ENCODE measurements at places on chromosomes 7 and 10.

- DNase-seq, result no peak
Measured at GRCh38 chr7:84149573-84149972, 45.0 kb downstream of the SEMA3A start.

DNA sequence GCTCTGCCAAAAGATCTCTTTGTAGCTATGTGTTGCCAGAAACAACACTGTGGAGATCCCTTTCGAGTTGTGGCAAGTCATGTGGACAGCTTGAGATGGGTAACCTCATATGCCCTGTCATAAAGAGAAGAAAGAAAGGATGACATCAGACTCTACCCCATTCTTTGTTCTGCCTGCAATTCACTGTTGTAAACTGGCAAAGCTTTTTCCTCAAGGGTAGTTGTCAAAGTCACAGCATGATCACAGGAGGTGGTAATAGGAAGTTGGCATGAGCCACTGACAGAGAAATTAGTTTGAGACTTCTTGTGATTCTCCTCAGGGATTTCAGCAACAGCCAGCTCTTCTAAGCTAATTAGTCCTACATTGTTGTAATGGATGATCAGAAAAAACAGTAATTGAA, 19.4 kb upstream of the MINDY3 start:
- no peak for DNase-seq

GRCh38 chr10:97013568-97013967, 172.2 kb downstream of the SLIT1 start:
- DNase-seq, result no peak

- DNase-seq, result no peak
Measured at GRCh38 chr7:70569335-70569819, 562.6 kb upstream of the GALNT17 start.

GRCh38 chr7:142832417-142832816, 22.5 kb upstream of the EPHB6 start:
- no peak for DNase-seq

DNA sequence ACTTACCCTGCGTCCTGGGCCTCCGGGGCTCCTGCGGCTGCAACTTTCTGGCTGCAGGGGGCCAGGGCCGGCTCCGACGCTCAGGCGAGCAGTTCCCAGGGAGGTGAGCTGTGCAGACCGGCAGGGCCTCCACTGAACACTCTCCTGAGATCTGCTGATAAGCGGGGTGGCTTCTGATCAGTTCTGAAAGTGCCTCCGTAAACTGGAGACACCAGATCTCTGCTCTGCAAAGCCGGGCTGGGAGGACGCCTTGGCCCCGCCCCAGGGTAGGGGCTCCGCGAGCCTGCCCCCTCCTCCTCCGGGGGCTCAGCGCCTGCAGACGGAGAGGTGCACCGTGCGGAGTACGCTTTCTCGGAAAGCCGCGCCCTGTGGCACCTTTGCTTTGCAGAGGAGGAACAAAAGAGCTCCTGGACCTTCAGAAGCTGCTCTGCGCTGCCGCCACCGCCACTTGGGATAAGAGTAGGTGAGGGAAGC, 141.3 kb upstream of the VKORC1L1 start:
- DNase-seq, result peak; percentile 44

DNA sequence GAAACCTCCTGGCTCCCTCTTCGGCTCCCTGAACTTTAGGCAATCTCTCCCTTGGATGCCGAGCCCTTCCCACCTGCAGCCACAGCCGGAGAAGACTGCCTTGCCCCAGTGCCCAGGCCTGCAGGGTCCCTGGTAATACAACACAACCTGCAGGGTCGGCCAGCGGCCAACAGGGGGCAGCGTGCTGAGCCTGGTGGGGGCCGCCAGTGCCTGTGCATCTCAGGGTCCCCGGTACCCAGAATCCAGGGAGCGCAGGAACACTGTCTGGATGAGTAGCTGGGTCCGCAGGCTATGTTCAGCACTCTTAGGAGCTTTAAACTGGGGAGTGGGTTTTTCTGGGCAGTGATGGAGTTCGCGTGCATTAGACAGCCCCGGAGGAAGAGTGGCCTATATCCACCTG, 17.5 kb upstream of the C10orf71 start:
- no peak for DNase-seq

DNA sequence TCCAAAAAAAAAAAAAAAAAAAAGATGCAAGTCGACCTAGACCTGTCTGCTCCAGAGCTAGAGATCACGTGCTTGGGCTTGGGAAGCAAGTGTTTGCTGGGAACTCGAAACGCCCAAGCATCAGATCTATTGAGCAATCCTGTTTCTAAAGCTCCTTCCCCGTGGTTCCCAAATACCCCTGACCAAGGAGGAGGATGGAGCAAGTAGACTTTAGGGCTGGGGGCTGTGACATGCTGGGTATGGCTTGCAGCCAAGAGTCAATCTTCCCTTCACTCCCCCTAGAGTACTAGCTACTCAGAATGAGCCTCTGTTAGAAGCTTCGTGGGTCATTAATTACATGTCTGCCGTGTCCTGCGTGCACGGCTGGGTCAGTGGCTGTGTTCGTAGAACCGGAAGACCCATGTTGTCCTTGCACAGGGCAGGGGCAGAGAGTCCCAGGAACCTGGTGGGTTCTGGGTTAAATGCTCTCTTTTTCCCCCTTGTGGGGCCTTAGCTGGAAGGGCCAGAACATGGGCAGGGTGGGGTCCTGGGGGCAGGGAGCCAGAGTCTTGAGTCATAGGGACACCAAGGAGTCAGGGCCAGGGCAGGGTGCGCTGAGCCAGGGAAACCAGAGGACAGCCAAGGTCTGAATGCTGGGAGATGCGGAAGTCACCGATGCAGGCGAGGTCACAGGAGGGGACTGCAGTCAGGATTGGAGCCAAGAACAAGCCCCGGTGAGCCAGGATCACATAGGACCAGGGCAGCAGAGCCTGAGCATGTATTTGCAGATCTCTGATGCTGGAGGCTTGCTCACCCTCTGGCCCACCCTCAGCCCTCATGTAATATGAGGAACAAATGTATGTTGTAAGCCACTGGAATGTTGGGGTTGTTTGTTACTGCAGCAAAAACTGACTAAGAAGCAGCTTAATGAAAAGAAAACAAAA, 34.6 kb upstream of the TPST1 start:
- no peak for DNase-seq

- DNase-seq, result no peak
Measured at GRCh38 chr10:129853562-129853903, 110.5 kb downstream of the EBF3 start.

DNA sequence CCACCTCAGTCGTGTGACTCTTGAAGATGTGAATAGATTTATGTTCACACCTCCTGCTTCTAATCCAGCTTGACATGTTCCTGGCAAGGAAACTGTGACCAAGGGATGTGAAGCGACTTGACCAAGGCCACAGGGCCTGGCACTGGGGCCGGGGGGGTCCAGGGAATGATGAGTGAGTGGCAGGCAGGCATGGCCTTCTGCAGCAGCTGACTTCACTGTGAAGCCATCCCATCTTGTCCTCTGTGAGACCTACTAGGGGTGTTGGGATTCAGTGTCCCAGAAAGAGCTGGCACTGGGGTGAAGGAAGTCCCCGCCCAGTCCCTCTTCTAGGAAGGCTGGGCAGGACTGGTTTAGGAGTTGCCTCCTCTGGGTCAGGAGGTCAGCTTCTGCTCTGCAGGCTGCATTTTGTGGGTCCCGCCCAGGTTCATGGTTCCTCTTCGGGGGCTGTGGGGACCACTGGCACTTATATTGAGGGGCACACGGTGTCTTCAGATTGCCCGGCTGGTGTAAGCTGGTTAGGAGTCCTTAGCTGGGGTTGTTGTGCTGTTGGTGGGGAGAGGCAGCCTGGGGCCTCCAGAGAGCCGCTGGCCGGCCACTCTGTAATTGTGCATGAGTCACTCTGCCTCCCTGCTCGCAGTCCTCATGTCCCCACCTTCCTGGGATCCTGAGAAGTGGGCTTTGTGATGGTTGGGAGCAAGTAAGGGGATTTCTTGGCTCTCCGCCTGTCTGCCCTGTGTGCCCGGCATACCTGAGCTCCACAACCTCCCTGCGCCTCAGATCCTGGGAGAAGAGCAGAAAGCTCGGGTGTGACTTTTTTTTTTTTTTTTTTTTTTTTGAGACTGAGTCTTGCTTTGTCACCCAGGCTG, 11.0 kb downstream of the ZMIZ1 start:
- DNase-seq, result no peak

- DNase-seq, result no peak
Measured at GRCh38 chr10:71972746-71973695, 8.8 kb downstream of the CHST3 start.

DNA sequence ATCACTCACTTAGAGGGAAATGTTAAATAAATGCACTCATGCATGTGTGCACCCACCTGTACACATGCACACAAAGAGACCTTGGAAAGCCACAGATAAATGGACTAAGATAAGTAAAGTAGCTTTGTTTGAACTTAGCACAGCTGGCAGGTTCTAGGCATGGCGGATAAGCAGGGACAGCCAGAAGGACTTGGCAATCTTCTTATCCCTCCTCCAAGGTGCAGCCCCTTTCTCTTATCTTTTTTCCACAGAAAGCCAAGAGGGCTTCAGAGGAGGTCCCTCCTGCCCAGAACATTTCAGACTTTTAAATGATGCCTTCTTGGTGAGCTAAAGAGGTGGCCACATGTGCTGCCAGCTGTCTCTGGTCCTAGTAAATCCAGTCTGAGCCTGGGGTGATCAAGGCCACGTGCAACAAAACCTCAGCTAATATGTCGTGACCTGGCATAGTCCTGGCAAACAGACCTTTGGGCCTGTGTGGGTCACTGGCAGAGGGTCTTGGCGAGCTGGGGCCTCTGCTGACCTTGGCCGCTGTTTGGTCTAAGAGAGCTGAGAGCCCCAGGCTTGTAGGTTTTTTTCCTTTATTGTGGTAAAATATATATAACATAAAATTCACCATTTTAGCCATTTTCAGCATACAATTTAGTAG, 43.2 kb upstream of the SLC35B4 start:
- DNase-seq, result no peak

DNA sequence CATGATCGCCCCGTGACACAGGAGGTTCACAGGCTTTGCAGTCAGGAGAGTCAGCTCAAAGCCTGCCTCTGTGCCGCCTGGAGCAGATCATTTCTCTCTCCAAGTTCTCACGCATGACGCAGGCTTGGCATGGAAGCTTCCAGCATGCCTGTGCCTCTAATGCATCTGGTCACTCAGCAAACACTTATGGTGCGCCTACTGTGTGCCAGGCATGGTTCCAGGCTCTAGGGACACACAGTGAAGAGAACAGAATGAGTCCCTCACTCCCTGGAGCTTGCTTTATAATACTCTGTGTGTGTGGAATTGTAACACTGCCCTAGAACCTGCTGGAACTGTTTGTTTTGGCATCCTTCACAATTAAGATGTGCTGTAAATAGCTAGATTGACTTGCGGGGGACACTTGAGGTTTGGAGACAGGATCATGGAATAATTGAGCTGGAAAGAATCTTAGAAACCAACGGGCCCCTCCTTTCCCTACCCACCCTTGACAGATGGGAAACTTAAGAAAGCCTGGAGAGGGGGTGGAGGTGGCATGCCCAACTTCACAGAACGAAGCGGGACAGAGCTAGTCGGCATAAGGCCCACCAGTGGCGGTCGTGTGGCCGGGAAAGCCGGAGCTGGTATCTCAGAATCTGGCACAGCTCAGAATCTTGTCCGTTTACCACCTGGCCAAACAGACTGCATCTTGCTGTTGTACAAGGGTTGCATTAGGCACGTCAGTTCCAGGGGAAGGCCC, 4.6 kb upstream of the MYH16 start:
- no peak for DNase-seq

GRCh38 chr10:8811201-8811600, 756.7 kb downstream of the GATA3 start:
- DNase-seq, result no peak

- no peak for DNase-seq
Measured at GRCh38 chr7:83130623-83131545, 31.8 kb downstream of the PCLO start.

DNA sequence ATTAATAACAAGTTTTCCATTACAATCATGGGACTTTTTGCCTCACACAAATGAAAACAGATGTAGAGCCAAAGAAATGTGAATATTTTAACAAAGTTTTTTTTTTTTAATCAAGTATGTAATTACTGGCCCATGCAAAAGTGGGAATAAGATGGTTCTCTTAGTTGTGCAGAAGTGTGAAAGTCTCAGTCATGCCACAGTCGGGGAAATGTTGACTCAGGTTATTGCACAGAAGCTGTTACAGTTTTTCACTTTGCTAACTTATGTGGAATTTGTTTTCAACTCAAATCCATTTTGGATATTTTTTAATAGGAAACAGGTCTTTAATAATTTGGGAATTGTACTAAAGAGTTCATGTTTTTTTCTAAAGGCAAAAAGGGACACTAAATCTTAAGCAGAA, 44.0 kb upstream of the CAV2 start:
- no peak for DNase-seq

DNA sequence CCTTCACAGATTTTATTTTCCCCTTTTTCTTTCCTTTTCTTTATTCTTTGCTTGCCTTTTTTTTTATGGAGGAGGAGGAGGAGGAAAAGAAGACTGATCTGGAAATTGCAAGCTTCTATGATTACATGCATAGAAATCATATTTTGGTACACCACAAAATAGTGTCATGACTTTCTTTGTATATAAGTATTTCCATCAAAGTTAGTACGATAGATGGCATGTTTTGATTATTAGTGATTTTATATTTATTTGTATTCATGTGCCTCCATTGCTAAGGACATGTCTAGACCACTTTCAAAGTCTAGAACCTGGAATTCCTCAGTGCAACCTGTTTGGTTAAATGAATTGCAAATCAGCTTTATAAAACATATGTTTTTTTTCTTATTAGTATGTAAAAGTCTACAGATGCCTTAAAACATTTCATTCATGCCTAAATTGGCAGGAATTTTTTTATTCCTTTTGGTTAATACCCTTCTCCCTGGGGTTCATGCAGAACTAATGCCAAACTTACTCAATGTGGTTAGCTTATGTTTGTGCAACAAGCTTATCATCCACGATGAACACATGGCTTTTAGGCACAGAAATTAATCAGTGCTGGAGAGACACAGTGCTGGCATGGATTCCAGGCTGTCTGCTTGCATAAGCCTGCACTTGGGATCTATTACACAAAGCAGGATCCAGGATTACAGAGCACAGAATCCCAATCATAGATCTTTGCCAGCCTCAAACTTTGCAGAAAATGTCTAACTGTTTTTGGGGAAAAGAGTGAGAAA, 213.1 kb downstream of the CHRM2 start:
- DNase-seq, result no peak

GRCh38 chr7:113768387-113768786, 150.4 kb downstream of the PPP1R3A start:
- no peak for DNase-seq

DNA sequence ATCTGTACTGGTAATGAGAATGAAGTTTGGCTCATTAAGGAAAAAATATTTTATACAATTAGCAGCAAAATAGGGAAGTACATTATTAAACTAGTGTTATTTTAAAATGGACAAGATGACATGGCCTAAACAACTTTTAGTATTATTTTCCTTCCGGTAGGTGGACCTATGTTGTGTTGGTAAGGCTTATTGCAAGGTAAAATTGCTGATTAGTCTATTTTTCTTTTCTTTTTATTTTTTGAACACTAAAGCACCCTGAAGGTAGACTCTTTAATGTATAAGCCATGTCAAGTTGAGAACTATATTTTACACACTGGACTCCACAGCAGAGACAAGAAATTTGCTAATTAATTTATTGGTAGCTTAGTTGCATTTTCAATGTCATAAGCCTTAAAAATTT, 239.5 kb upstream of the POT1 start:
- DNase-seq, result no peak

- no peak for DNase-seq
Measured at GRCh38 chr7:7100432-7100849, 81.9 kb upstream of the C1GALT1 start.
